ENCODE measurements at places on chromosomes 11 and 22. TPM values are rescaled to one million over a fixed set of nuclear protein-coding genes. Genes with fewer than 3 reads are reported as not detected.

The OR4C46 gene
- total RNA-seq, result not detected

DNA sequence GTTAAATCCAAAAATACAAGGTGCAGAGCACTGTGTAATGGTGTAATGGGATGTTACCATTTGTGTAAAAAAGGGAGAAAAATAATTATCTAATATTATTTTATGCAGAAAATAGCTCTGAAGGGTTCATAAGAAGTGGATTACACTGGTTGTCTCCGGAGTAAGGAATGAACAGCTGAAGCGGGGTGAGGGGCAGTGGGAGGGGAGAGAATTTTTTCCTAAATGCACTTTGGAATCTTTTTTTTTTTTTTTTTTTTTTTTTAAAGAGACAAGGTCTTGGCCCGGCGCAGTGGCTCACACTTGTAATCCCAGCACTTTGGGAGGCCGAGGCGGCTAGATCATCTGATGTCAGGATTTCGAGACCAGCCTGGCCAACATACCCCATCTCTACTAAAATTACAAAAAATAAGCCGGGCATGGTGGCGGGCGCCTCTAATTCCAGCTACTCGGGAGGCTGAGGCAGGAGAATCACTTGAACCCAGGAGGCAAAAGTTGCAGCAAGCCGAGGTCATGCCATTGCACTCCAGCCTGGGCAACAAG is 6.8 kb upstream of the POLR3H start:
- DNase-seq, result peak; percentile 67

DNA sequence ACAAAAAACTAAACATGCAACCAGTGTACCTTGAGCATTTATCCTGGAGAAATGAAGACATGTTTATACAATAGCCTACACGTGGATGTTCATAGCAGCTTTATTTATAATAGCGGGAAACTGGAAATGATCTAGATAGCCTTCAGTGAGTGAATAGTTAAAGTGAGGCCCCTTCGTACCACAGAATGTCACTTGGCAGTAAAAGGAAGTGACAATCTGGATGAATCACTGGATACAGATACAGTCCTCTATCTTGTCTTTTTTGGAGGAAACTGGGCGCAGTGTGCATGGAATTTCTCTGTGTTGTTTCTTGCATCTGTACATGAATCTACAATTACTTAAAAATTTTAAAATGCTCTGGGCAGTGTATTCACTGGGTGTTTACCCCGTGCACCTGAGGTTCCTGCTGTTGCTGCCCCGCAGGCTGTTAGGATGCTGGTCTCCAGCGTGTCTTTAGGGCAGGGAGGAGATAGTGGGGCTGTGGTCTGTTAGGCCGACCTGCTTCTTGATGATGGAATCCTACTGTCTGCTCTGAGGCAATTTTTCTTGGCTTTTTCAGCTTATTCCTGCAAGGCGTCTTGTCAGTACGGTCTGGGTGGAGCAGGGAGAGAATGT is 23.2 kb downstream of the DERL3 start:
- no peak for DNase-seq

DNA sequence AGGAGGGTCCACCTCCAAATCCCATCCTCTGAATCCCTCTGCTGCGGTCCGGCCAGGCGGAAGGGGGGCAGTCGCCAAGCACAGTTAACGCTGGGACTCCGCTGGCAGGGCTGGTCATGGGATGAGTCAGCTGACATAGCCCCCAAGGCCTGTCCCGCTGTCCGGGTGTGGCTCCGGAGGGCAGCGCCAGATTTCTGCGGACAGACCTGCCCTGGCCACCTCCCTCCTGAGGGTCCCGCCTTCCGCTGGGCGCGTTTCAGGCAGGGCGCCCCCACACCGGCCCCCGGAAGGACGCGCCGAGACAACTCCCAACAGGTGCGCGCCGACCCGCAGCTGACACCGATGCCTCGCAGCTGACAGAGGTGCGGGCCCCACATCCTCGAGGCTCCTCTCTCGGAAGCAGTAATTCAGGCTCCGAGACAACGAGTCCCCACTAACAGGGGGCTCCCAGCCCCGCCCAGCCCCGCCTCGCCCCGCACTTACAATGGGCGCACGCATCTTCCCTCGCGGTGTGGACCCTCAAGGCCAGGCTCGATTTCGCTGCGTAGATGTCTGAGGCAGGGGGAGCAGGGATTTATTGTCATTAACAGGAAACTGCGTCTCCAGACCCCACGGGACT is 607 bp downstream of the PLAAT3 start:
- peak; percentile 46 for DNase-seq

GRCh38 chr11:122900587-122901202 is 18.1 kb downstream of the JHY start:
- peak; percentile 31 for DNase-seq
